Spinal cord (tissue), 10 donors: ENCODE measurements at places on chromosomes 12 and 14. TPM values are rescaled to one million over a fixed set of nuclear protein-coding genes. Genes with fewer than 3 reads are reported as not detected.

RITA1 gene
- total RNA-seq, result 11.7 TPM

SLC10A1 gene
- not detected for total RNA-seq

CACNA1C gene
- total RNA-seq, result 14.8 TPM

TTC9 gene
- total RNA-seq, result 15.8 TPM

PRB3 gene
- total RNA-seq, result not detected

PMEL gene
- total RNA-seq, result 0.79 TPM

LIN7A gene
- 12.0 TPM for total RNA-seq

OASL gene
- 0.59 TPM for total RNA-seq

KERA gene
- total RNA-seq, result 2.4 TPM

GPR84 gene
- 0.33 TPM for total RNA-seq

CNTN1 gene
- 278 TPM for total RNA-seq

ATP5F1B gene
- total RNA-seq, result 536 TPM

PYGL gene
- 33.9 TPM for total RNA-seq

SLC39A5 gene
- not detected for total RNA-seq

TSPAN11 gene
- total RNA-seq, result 12.7 TPM

CLBA1 gene
- 18.1 TPM for total RNA-seq

DERA gene
- total RNA-seq, result 30.5 TPM

TPPP2 gene
- total RNA-seq, result 0.44 TPM

ACOT6 gene
- total RNA-seq, result not detected

ENDOU gene
- total RNA-seq, result 0.40 TPM

TOMM20L gene
- total RNA-seq, result not detected

CPM gene
- 13.8 TPM for total RNA-seq

TOX4 gene
- 39.1 TPM for total RNA-seq

AQP2 gene
- total RNA-seq, result not detected

ETNK1 gene
- total RNA-seq, result 170 TPM

PROX2 gene
- total RNA-seq, result not detected

CLEC9A gene
- total RNA-seq, result 0.59 TPM

DNAH10 gene
- total RNA-seq, result 6.9 TPM
